Stimulated activated CD4-positive, alpha-beta T cell treated with anti-CD3 and anti-CD28 coated beads, Interleukin-4, amount 100 ng/mL, for 1 hour (primary cell): ENCODE measurements at places on chromosomes 12 and 14.

- DNase-seq: no peak
Measured at GRCh38 chr12:58296863-58297262, 355.5 kb downstream of the ATP23 start.

- no peak for DNase-seq
Measured at GRCh38 chr12:97301576-97301975, 161.0 kb upstream of the RMST start.

DNA sequence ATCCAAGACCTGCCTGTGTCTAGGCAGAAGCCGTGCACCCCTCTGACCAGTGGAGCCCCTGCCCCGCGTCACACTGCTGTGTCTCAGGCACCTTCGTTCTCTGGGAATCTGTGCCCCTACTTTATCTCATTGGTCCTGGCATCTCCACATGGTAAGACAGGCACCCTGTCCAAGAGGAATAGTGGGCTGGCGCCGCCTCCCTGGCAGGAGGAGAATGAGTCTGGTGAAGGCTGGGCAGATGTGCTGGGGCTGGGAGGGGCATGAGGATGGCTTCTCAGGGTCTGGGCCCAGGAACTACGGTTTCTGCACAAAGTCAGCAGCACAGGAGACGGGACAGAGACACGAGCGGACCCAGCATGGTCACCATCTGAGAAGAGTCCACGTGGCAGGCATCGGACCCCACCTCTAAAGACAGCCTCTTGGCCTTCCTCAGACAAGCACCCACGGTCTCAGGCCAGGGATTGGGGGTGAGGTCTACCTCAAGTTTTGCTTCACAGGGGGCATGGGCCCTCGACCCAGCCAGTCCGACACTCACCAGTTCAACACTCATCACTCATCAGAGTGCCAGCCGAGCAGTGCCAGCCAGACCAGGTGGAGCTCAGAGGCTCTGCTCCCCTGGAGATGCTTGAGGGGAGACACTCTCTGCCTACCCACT lies 306.7 kb downstream of the ADGRD1 start:
- DNase-seq: no peak

DNA sequence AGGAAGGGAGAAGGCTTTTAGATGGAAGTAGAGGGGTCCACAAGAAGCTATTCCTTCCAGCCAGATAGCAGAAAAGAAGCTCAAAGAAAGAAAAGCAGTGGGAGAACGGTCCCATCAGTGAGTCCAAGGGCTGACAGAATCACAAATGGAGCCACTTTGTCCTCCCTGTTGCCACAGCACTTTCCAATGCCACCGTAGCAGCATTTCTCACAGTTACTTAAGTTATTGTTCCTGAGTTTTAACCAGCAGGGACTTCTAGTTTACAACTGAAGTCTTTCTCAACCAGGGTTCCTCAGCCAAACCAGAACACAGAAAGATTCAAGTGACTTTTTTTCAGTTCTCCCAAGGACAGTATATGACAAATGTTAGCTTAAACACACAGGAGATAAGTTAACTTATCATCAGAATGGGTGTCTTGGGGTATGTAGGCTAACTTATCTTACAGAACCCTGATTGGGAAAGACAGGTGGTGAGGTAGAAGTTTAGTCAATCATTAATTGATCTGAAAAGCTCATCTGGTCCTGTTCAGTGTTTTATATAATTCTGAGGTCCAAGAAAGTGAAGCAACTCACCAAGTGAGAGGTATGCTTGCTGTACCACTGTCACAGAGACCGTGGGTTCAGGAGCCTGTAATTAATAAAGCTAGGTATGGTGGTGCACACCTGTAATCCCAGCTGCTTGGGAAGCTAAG lies 7.0 kb downstream of the GATC start:
- DNase-seq: no peak

DNA sequence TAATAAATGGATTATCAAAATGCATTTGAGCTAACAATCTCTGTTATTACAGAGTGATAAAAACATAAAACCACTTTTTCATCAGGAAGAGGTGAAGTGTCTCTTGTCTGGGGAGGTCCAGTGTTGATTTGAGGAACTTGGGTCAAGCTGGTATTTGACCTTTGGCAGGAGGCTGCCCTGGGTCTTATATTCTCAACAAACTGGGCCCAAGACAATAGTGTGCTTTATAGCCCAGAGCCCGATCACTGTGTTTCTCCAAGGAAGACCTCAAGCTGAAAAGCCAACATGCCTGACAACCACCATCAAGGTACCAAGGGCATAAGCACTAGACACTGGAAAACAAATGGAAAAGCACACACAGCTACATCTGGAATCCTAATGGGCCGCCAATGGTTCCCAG lies 137.0 kb downstream of the SLC25A21 start:
- DNase-seq: no peak

- DNase-seq: no peak
Measured at GRCh38 chr12:76266797-76267196, 81.4 kb downstream of the BBS10 start.

- peak; percentile 13 for DNase-seq
Measured at GRCh38 chr12:4809013-4809448, 88.8 kb downstream of the GALNT8 start.

- DNase-seq: no peak
Measured at GRCh38 chr12:80684077-80684495, 23.3 kb upstream of the MYF6 start.

GRCh38 chr14:64649383-64649998 lies 54.7 kb upstream of the PLEKHG3 start:
- no peak for DNase-seq

DNA sequence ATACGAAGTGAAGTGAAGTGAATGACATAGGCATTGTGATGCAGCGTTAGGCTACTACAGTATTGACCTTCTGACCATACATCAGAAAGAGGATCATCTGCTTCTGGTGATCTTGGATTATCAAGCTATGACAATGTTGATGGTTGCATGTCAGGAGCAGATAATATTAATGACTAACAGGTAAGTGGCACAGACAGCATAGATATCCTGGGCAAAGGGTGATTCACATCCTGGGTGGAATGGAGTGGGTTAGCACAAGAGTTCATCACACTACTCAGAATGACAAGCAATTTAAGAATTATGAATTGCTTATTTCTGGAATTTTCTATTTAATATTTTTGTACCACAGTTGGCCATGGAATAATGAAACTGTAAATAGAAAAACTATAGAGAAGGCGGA lies 397.9 kb upstream of the ATP2B1 start:
- DNase-seq: no peak

DNA sequence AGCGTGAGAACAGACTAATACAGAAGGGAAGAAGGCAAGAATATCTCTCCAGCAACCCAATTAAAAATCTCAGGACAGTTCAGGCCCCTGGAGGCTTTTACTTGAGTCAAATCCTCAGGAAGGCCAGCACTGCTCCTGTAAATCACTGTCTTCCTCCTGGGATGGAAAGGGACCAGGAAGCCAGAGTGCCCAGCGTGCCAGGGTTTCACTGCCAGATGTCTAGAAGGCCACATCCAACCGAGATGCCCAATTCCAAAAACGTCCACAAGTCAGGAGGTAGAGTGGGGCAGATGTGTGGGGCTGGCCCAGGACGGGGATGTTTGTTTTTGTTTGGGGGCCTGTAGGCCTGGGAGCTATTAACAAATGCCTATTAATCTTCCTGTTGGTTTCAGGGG lies 332.0 kb downstream of the MED13L start:
- no peak for DNase-seq

GRCh38 chr14:94550041-94550440 lies 11.2 kb upstream of the SERPINA4 start:
- no peak for DNase-seq

DNA sequence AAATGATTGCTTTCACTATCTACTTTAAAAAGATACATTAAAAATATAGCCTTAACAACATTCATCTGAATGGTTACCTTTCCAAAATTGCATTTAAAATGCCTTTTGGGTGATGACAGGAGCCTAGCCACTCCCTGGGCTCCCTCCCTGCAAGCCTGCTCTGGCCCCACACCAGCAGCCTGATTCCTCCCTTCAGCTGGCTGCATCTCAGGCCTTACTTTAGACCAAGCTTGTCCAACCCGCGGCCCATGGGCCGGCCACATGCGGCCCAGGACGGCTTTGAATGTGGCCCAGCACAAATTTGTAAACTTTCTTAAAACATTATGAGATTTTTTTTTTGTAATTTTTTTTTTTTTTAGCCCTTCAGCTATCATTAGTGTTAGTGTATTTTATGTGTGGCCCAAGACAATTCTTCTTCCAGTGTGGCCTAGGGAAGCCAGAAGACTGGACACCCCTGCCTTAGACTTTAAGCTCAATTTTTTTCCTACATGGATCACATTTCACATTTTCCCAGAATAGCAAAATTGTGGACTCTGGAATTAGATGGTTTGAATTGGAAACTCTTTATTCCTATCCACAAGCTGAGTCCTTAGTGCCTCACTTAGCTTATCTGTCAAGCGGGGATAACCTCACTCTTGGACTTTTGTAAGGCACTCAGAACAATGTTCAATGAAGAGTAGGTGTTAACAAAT lies 124.4 kb downstream of the MYRFL start:
- DNase-seq: no peak

GRCh38 chr14:101464984-101465794 lies 96.1 kb upstream of the DIO3 start:
- DNase-seq: no peak

DNA sequence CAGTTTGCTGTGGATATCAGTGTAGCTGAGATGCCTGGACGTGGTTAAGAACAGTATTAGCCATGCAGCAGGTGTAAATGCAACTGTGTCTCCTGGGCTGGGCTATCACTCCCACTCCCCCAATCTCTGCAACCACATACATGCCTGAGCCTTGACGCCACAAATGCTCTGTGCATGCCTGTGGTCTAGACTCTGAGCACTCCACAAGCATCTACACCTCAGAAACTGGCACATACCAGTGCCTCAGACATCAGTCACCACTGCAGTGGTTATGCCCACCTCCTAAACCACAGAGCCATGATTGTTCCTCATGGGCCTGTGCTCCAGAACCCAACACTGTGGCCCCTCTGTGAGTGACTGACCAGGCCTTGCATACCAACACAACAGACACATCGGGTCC lies 226.8 kb upstream of the ALG10 start:
- DNase-seq: no peak

GRCh38 chr12:41055875-41056577 lies 132.1 kb upstream of the PDZRN4 start:
- no peak for DNase-seq

- DNase-seq: no peak
Measured at GRCh38 chr12:111532751-111533150, 66.4 kb downstream of the ATXN2 start.

GRCh38 chr14:97873291-97873690 lies 1076.1 kb downstream of the VRK1 start:
- DNase-seq: no peak

DNA sequence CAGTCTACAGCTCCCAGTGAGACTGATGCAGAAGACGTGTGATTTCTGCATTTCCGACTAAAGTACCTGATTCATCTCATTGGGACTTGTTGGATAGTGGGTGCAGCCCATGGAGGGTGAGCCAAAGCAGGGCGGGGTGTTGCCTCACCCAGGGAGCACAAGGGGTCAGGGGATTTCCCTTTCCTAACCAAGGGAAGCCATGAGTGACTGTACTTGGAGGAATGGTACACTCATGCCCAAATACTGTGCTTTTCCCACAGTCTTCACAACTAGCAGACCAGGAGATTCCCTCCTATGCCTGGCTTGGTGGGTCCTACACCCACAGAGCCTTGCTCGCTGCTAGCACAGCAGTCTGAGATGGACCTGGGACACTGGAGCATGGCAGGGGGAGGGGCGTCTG lies 21.0 kb upstream of the ABCC9 start:
- DNase-seq: no peak

DNA sequence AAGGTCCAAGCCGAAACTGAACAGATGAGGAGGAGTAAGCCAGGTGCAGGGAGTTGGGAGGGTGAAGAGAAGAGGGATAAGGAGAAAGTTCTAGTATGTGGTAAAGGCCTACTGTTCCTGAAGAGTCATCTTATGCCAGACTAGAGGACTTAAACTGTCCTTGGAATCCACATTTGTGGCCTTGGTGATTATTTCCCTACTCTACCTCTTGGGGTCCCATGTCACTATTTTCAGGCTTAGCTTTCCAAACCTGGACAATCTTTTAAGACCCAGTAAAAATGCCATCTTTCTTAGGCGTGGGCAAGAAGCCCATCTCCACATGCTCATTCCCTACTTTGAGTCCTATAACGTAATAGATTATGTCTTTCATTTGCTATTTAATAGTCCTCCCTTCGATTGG lies 40.1 kb upstream of the CRY1 start:
- DNase-seq: no peak

DNA sequence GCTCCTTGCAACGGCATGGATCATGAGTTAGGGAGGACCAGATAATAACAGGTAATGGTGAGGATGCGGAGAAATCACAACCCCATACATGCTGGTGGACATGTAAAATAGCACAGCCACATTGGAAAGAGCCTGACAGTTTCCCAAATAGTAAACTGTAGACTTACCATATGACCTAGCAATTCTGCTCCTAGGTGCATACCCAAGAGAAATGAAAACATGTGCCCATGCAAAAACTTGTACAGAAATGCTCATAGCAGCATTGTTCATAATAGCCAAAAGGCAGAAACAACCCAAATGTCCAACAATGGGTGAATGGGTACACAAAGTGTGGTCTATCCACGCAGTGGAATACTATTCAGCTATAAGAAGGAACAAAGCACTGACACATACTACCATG lies 97.5 kb upstream of the VRK1 start:
- no peak for DNase-seq

DNA sequence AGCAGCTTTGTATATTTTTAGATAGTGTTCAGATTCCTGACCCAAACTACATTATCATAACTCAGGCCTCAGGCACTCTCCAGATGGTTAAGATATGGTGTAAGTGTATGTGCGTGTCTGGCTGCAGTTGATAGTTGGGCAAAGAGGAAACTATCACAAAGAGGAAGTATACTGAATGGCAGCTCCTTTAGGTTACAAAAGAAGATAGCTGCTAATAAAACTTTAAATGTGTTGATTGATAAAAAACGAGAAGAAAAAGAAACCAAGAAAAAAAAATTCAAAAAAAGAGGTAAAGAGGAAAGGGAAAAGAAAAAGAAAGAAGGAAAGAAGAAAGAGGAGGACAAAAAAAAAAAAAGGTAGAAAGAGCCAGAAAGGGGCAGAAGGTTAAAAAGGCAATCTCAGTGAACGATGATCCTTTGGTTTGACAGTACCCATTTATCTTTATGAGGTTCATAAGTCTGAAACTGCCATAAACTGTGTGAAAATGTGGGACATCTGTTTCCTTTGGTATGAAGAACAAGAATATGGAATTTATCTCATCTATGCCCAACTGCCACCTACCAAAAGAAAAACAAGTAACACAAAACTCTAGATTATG lies 42.2 kb downstream of the TAOK3 start:
- no peak for DNase-seq

- no peak for DNase-seq
Measured at GRCh38 chr12:110896559-110896958, 23.8 kb downstream of the MYL2 start.

- no peak for DNase-seq
Measured at GRCh38 chr14:94009767-94010166, 12.7 kb downstream of the CCDC197 start.

DNA sequence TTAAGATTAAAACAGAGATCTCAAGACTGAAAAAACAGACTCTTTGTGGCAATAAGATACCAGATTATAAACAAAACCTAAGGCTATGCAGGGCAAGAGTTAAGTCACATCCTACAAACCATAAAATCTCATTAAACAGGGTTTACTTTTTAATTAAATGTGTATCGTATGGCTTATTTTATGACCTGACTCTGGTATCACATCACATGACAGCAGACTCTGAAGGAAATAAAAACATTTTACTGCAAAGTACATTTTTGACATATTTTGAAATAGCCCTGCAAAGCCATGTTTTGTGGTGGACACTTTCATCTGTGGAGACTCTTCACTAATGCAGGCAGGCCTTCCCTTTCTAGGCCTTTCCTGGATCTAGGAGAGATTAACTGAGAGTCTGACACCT lies 327.6 kb upstream of the CLEC14A start:
- no peak for DNase-seq
